Hepatocyte (in vitro differentiated cells): ENCODE measurements at places on chromosomes 11 and 22. TPM values are rescaled to one million over a fixed set of nuclear protein-coding genes. Genes with fewer than 3 reads are reported as not detected.

DNA sequence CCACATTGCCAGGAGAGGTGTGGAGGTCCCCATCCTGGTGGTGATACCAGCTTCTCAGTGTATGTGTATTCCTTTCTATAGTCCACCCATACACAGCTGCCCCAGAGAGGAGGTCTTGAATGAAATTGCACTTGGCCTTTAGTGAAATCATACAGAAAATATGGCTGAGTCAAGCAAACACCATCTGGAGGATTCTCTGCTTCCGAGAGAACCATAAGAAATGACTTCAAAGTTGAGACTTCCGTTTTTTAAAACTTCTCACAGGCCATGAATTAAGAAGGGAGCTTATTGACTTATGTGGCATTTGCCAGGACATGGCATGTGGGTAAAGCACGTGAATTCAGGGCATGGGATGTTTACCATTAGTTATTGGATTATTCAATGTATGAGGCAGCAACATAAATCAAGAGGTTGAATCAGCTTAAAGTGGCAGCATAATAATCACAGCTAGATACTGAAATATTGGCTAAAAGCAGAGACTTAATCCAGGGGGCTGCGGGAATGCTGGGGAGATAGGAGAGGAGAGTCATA, 119.1 kb upstream of the MTNR1B start:
- no peak overlapping the region for H3K4me3 ChIP-seq
- peaks cover 22% of the 10 kb centered on the region for H3K4me1 ChIP-seq
- DNase-seq, result no peak
- H3K36me3 ChIP-seq, result no peaks in the 10 kb centered on the region
- H3K27ac ChIP-seq, result no peak overlapping the region

DNA sequence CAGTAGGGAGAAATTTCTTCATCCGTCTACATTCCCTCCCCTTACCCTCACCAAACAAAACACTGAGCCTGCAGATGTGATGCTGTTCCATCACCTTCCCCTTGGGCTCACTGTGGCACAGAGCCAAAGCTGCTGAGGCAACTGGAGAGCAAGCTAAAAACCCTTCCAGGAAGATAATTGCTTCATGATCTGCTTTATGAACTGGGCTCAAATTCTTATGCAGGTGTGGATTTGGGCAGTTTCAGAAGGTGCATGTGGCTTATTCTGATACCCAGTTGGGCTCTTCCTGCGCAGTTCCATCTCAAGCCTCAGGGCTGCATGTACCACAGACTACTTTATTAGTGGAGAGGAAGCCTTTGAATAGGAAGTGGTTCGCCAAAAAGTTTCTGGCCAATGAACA, 58.3 kb downstream of the AAMDC start:
- H3K27me3 ChIP-seq, result no peaks in the 10 kb centered on the region
- no peak overlapping the region for H3K27ac ChIP-seq
- H3K4me1 ChIP-seq, result no peaks in the 10 kb centered on the region
- H3K4me3 ChIP-seq, result no peak overlapping the region
- DNase-seq, result no peak
- H3K36me3 ChIP-seq, result no peaks in the 10 kb centered on the region

DNA sequence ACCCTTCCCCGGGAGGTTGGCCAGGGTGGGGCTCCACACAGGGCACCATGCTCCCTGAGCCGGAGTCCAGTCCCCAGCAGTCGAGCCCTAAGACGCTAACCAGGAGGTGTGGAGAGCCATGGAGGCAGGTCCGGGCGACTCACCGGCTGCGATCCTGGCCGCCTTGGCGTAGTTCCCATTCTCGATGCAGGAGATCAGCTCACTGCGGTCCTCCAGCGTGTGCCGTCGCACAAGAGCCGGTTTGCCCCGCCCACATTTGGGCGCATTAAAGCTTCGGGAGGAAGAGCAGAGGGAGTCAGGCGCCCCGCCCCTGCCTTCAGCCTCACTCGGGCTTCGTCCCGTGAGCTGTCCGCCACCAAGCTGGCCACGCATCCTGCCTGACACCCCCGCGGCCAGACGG, 50.8 kb downstream of the BRD1 start:
- no peak overlapping the region for H3K4me3 ChIP-seq
- H3K4me1 ChIP-seq, result no peaks in the 10 kb centered on the region
- H3K27me3 ChIP-seq, result no peaks in the 10 kb centered on the region
- no peak overlapping the region for H3K27ac ChIP-seq

DNA sequence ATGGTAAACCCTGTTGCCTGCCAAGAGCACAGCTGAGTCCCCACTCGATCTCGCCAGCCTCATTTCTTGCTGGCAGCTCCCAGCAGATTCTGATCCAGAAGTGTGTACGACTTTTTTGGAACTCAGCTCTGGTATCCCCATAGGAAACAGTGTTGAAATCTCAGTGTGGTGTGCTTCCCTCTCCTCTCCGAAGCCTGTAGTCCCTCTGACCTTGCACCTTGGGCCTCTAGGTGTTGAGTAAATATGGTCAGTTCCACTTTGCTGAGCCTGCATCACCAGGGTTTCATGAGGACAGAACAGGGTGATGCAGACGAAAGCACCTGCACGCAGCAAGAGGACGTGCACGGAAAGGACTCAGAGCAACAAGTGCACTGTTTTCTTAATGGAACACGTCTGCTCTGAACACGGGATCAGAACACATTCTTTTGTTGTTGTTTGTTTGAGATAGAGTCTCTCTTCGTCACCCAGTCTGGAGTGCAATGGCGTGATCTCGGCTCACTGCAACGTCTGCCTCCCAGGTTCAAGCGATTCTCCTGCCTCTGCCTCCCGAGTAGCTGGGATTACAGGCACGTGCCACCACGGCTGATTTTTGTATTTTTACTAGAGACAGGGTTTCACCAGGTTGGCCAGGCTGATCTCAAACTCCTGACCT, 3.8 kb upstream of the CPT1A start:
- DNase-seq, result peak; percentile 52
- no peak overlapping the region for H3K4me3 ChIP-seq
- H3K27me3 ChIP-seq, result peaks cover 32% of the 10 kb centered on the region

- no peaks in the 10 kb centered on the region for H3K27me3 ChIP-seq
- H3K27ac ChIP-seq, result no peak overlapping the region
- peaks cover 7% of the 10 kb centered on the region for H3K4me1 ChIP-seq
- no peaks in the 10 kb centered on the region for H3K36me3 ChIP-seq
These were observed 54.4 kb upstream of the DRD2 start for GRCh38 chr11:113529606-113530005.

GRCh38 chr11:693415-693831, 1.6 kb downstream of the DEAF1 start:
- H3K4me3 ChIP-seq, result no peak overlapping the region
- DNase-seq, result no peak
- H3K4me1 ChIP-seq, result peaks cover 31% of the 10 kb centered on the region
- peak overlapping the region; percentile 55 for H3K27ac ChIP-seq

GRCh38 chr11:92251980-92252379, 27.4 kb downstream of the FAT3 start:
- H3K27me3 ChIP-seq, result no peaks in the 10 kb centered on the region
- no peaks in the 10 kb centered on the region for H3K36me3 ChIP-seq
- H3K4me1 ChIP-seq, result no peaks in the 10 kb centered on the region
- no peak for DNase-seq
- no peak overlapping the region for H3K27ac ChIP-seq

- H3K4me3 ChIP-seq, result no peak overlapping the region
- no peak overlapping the region for H3K27ac ChIP-seq
- peak; percentile 8 for DNase-seq
- no peaks in the 10 kb centered on the region for H3K27me3 ChIP-seq
- no peaks in the 10 kb centered on the region for H3K36me3 ChIP-seq
- H3K4me1 ChIP-seq, result no peaks in the 10 kb centered on the region
These were observed 1102.6 kb downstream of the DLG2 start for GRCh38 chr11:84524422-84525051.

DNA sequence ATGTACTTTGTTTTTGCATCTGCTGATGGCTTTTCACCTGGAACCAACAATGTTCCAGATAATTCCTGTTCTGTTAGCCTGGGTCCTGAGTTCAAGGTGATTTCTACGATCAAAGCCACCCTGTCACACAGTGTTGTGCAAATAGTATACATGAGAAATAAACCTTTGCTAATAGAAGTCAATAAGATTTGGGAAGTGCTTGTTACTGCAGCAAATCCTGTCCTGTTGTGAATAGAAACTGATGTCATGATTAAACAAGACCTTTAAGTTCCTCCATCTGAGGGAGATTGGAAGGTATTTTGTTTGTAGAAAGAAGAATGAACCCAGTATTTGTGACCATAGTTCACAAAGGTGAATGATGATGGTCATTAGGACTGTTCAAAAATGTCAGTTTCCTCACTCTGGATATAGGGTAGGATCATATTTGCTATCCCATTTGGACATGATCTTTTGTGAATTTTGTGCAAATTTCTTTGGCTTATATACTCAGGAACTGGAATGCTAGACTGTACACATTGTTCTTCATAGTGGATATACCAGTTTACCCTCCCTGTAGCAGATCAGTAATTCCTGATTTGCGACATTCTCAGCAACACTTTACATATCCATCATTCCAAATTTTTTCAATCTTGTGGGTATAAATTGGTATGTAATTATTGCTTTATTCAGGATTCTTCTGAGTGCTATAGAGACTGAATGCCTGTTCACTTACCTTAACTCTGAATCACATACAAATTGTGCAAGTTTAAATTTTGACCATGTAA, 428.5 kb downstream of the METTL15 start:
- H3K27ac ChIP-seq, result no peak overlapping the region
- no peaks in the 10 kb centered on the region for H3K4me1 ChIP-seq
- no peaks in the 10 kb centered on the region for H3K27me3 ChIP-seq
- no peaks in the 10 kb centered on the region for H3K36me3 ChIP-seq
- H3K4me3 ChIP-seq, result no peak overlapping the region
- DNase-seq, result no peak

- no peaks in the 10 kb centered on the region for H3K27me3 ChIP-seq
- H3K4me3 ChIP-seq, result no peak overlapping the region
- H3K4me1 ChIP-seq, result no peaks in the 10 kb centered on the region
- no peaks in the 10 kb centered on the region for H3K36me3 ChIP-seq
These were observed 5.7 kb downstream of the UPK3A start for GRCh38 chr22:45290410-45290936.

- no peaks in the 10 kb centered on the region for H3K36me3 ChIP-seq
- no peaks in the 10 kb centered on the region for H3K4me1 ChIP-seq
- H3K4me3 ChIP-seq, result no peak overlapping the region
- no peaks in the 10 kb centered on the region for H3K27me3 ChIP-seq
- H3K27ac ChIP-seq, result no peak overlapping the region
- DNase-seq, result no peak
These were observed 655.5 kb downstream of the KCNA4 start for GRCh38 chr11:29361369-29361768.

GRCh38 chr11:83721263-83721662, 435.1 kb upstream of the CCDC90B start:
- no peaks in the 10 kb centered on the region for H3K27me3 ChIP-seq
- H3K27ac ChIP-seq, result no peak overlapping the region
- no peak for DNase-seq
- H3K36me3 ChIP-seq, result no peaks in the 10 kb centered on the region
- H3K4me3 ChIP-seq, result no peak overlapping the region
- peaks cover 15% of the 10 kb centered on the region for H3K4me1 ChIP-seq

- no peaks in the 10 kb centered on the region for H3K36me3 ChIP-seq
- H3K4me3 ChIP-seq, result no peak overlapping the region
- peaks cover 22% of the 10 kb centered on the region for H3K4me1 ChIP-seq
These were observed 127.5 kb upstream of the ANO1 start for GRCh38 chr11:69950621-69951020.

DNA sequence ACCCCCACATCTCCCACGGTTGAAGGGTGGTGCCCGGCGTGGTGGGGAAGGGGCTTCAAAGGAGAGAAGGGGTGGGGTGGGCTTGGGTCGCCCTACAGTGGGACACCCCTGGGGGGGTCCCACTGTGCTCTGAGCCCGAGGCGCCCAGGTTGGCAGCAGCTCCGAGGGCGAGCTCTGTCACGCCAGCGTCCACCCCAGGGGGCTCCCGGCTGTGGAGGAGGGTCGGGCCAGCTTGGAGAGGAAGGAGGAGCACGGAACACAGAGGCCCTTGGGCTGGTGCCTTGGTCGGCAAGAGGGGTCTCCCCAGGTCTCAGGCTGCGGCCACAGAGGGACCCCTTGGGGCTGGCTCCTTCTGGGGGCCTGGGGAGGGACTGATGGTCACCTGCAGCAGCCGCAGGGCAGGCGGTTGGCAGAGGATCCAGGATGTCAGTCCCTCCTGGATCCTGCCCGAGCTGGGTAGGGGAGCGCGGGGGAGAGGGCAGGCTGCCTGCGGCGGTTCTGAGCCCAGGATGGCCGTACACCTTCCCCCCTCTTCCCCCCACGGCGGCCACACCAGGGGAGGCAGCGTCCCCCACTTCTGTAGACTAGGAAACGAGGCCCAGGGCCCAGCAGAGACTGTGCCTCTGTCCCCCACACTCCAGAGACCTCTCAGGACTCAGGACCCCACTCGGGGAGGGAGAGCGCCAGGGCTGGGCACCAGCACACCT, 788 bp downstream of the MUC6 start:
- no peaks in the 10 kb centered on the region for H3K4me1 ChIP-seq
- no peak overlapping the region for H3K27ac ChIP-seq
- no peak overlapping the region for H3K4me3 ChIP-seq
- H3K27me3 ChIP-seq, result no peaks in the 10 kb centered on the region
- DNase-seq, result no peak
- H3K36me3 ChIP-seq, result no peaks in the 10 kb centered on the region

- DNase-seq, result peak; percentile 75
- peak overlapping the region; percentile 77 for H3K27ac ChIP-seq
- no peaks in the 10 kb centered on the region for H3K36me3 ChIP-seq
- peaks cover 19% of the 10 kb centered on the region for H3K4me1 ChIP-seq
- H3K27me3 ChIP-seq, result no peaks in the 10 kb centered on the region
These were observed 547 bp downstream of the UVRAG start for GRCh38 chr11:75815345-75816168.

DNA sequence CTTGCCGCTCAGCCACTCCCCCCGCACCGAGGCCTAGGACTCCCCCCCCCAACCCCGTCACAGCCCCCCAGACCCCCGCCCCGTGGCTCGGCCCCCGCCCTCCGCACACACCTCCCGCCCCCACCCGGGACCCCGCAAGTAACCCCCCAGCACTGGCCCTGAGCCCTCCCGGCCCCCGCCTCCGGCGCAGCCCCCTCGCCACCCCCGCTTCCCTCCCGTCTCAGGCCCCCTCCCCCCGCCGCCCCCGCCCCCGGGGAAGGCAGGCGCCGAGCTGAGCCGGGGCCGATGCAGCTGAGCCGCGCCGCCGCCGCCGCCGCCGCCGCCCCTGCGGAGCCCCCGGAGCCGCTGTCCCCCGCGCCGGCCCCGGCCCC, 1.5 kb downstream of the SHANK3 start:
- H3K36me3 ChIP-seq, result no peaks in the 10 kb centered on the region
- no peak overlapping the region for H3K27ac ChIP-seq
- no peak overlapping the region for H3K4me3 ChIP-seq

DNA sequence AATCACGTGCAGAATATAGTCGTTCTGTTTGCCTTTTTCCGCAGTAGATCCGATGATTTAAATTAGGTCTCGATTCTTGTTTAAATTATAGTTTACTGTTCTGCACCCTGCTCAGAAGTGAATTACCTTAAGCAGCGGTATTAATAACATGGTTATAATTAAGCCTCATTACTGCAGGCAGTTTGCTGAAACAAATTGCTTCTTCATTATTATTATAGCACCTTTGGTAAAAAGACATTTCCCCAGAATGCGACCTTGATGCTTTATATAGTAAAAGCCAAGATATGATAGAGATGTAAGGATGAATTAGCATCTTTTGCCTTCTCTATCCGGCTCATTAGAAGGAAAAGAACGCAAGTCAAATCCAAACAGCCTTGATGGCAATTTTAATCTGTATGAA, 625.2 kb upstream of the CADM1 start:
- no peak overlapping the region for H3K4me3 ChIP-seq
- H3K4me1 ChIP-seq, result peaks cover 5% of the 10 kb centered on the region
- no peak overlapping the region for H3K27ac ChIP-seq

Gene CDC42BPG
- 3.1 and 5.5 TPM in 2 replicates for polyA plus RNA-seq

Gene BAIAP2L2
- 8.2 and 8.8 TPM in 2 replicates for polyA plus RNA-seq
